CD14-positive monocyte (primary cell): ENCODE measurements at places on chromosomes 1 and 21.

GRCh38 chr1:66730462-66730861 is 21.8 kb upstream of the DYNLT5 start:
- DNase-seq = no peak

GRCh38 chr1:185695299-185695698 is 38.9 kb upstream of the HMCN1 start:
- no peak for DNase-seq

GRCh38 chr1:231422798-231423309 is 767 bp upstream of the EGLN1 start:
- no peak for DNase-seq

GRCh38 chr1:218493986-218494385 is 148.8 kb downstream of the TGFB2 start:
- no peak for DNase-seq

DNA sequence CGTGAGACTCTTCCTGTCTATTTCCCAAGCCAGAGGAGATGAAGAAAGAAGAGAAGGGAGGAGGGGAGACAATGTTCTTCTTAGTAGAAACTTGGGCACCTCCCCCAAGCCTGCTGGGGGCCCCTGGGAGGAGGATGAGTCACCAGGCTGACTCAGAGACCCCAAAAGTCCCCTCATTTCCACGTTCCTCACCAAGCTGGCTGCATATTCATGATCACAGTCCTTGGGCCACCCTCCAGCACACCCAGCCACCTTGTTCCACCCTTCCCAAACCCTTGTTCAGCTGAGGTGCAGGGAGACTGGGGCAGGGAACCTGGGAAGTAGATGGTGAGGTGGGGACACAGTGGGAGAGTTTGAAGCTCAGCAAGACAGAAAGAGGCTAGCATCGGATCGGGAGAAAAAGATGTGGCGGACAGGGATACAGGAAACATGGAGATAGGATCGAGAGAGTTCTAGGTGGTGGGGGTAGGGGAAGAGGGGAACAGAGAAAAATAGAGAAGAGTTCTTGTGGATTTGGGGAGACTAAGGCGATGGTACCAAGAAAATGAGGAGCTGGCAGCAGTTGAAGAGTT is 712 bp downstream of the RAB13 start:
- DNase-seq = peak; percentile 95

- DNase-seq = no peak
Measured at GRCh38 chr1:180504186-180504585, 1.8 kb upstream of the ACBD6 start.

DNA sequence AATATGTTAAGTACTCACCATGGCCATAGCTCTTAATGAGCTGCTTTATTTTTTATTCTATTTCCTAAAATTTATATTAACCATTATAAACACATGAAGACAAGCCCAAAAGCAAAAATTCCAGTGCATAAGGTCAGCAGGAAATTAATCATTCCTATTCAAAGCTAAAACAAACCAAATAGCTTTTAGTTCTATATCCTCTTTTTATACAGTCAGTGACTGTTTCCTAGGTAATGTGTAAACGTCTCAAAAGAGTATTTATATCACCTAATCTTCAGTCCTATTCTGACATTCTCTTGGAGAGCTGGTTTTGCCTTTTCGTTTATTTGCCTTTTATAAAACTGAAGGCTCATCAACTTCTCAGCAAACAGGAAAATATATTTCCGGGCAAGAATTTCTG is 4.2 kb downstream of the GOLPH3L start:
- no peak for DNase-seq

- DNase-seq = no peak
Measured at GRCh38 chr1:24683713-24684162, 40.6 kb downstream of the SRRM1 start.

DNA sequence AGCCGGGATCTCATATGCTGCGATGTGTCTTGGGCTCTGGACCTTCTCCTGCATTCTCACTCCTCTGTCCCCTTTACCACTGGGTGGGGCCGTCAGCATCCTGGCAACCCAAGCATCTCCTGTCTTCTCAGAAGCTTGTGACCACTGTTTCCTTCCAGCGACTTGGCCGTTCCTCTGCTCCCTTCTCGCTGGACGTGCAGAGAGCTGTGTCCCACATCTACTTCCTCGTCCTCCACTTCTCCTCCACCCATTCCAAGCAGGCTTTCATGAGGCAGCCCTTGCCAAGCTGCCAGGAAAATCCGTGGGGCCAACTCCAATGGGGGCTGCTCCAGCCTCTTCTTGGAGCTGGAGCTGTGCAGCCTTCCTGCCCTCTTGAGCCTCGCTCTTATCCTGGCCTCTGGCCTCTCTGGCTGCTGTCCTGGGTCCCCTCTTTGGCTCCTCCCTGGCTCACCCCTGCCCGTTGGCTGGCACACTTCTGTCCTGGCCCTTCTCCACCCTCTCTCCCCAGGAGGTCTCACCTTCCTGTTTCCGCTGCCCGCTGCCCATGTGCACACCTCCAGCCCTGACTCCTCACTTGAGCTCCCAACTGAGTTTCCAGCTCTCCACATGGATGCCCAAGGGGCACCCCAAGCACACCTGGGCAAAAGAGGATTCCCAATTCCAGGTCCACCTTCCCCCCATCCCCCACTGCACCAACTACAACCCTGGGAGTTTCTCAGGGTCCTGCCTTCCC is 8.7 kb downstream of the FAM131C start:
- no peak for DNase-seq

DNA sequence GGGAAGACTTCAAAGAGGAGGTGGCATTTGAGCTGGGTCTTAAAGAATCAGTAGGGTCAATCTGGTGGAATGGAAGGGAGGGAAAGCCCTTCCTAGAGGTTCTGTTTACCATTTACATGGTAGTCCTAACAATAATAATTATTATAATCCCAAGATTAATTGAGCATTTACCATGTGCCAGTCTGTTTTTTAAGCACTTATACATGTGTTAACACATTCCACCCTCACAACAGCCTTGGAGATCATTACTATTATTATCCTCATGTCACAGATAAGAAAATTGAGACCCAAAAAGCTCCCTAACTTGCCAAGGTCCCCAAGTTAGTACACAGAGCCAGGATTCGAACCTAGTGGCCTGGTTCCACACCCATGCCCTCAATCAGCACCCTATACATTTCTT is 10.8 kb downstream of the GLIS1 start:
- no peak for DNase-seq

- DNase-seq = no peak
Measured at GRCh38 chr1:202968351-202968750, 1.3 kb upstream of the CYB5R1 start.

GRCh38 chr1:65209005-65209885 is 61.2 kb downstream of the AK4 start:
- DNase-seq = peak; percentile 39

- no peak for DNase-seq
Measured at GRCh38 chr1:113036639-113037321, 36.2 kb upstream of the LRIG2 start.

- no peak for DNase-seq
Measured at GRCh38 chr1:99956755-99957154, 13.0 kb upstream of the SLC35A3 start.

DNA sequence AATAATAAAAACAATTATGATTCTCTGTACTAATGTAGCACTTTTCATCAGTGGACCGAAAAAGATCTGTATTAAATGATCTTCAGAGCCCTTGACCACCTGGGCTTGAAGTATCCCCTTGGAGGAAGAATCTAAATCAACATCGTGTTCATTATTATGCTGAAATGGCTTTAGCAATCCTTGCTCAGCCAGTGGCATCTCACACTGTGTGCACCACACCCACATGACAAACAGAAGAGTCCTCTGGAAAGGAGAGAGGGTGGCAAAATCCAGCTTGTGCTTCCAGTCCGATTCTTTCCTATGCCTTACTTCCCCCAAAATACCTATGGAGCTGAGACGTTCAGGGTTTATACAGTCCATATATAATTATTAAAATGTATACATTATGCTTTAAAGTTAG is 318.5 kb upstream of the RUNX1 start:
- no peak for DNase-seq

DNA sequence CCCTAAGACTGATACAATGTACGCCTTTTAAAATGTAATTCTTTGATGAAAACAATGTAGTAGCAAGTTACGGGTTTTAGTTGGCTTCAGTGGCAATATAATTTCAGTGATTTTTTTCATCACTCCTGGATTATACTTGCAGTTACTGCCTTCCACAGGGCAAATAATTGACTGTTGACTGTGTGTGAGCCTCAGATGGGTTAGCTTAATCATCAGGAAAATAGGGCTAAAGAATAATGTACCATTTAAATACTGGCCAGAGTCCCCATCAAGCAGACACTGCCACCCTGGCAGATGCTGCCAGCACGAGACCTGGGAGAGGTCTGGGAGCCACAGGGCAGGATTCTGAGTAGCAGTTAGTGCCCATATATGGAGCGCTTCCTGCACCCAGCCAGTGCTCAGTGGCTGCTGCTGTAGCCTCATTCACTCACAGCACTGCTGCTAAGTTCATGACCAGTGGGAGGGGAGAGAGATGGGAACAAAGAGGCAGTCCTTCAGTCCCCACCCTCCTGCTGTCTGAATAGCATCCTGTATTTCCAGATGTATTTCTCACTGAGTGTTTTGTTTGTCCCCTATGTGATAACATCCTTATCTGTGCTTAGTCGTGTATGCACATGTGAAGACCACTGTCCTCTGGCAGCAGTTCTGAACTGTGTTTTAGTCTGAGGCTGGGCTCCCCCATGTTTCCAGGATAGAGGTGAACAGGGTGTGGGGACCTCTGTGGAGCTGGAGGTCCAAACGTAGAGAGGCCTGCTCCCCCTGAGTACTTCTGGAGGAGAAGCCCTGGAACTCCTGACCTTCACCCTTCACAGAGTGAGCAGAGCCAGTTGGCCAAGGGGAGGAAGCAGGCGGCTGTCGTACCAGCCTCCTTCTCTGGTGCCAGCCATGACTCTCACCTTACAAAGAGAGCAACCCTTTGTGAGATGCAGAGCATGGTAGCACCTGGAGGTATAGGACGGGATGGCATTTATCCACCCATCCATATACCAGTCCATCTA is 80.4 kb downstream of the ADARB1 start:
- no peak for DNase-seq

DNA sequence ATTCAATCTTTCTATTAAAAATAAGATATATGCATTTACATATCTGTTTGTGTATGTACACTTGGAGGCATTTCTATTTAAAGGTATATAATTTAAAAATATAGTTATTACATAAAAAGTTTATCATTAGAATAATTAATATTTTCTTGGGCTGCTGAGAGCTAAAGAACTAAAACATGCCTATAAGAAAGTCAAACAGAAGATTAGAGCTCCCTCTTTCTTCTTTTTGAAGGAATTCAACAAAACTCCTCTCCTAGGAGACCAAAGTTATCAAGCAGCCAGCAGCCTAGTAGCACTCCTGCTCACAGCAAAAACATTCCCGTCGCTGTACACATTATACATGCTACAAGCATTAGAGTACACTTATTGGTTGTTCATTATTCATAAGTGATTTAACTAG is 216.4 kb downstream of the VAV3 start:
- no peak for DNase-seq

GRCh38 chr1:51463561-51463960 is 55.5 kb downstream of the EPS15 start:
- DNase-seq = no peak

DNA sequence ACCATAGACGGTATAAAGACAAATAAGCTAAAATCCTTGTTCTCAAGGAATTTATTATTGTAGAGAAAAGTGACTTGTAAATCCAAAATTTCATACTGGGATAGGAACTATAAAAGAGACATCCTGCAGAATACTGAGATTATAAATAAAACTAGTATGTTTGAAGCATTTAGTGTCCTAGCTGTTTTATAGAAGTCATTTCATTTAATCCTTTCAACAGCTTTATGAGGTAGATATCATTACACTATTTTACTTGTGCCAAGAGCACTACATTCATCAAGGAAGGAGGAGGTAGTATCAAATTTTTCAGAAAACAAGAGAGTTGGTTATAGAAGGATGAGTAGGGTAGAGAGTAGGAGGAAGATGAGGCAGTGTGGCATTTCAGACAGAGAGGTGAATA is 119.6 kb downstream of the ATF6 start:
- DNase-seq = no peak

- no peak for DNase-seq
Measured at GRCh38 chr1:205369701-205370123, 13.0 kb upstream of the KLHDC8A start.

DNA sequence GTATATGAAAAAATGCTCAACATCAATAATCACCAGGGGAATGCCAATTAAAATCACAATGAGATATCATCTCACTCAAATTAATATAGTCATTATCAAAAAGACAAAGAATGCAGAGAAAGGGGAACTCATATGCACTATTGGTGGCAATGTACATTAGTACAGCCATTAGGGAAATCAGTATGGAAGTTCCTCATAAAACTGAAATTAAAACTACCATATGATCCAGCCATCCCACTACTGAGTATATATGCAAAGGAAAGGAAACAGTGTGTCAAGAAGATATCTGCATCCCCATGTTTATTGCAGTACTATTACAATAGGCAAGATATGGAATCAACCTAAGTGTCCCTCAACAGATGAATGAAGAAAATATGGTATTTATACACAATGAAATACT is 32.1 kb upstream of the TEKT2 start:
- DNase-seq = peak; percentile 38

DNA sequence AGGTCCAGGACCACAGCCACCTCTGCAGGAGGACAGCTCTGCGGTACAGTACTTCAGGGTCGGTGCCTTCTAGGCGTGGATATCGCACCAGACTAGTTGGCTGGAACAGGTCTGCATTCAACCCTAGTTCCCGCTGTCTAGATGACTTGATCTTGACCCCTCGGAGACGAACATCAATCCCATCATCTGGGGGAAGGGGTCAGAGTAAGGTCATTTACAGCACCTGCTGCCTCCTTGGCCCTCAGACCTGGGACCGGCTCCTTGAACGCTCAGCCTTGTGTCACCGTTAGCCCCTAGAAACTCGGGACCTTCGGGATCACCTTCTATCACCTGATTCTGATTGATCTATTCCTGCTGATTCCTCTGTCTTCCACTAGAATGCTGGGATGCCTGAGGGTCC is 2.6 kb downstream of the HECTD3 start:
- DNase-seq = no peak

- no peak for DNase-seq
Measured at GRCh38 chr1:205450448-205450847, 5.4 kb downstream of the BLACAT1 start.

- no peak for DNase-seq
Measured at GRCh38 chr1:47827109-47827508, 170.1 kb downstream of the TRABD2B start.

GRCh38 chr1:85339656-85340399 is 63.4 kb upstream of the BCL10 start:
- no peak for DNase-seq

DNA sequence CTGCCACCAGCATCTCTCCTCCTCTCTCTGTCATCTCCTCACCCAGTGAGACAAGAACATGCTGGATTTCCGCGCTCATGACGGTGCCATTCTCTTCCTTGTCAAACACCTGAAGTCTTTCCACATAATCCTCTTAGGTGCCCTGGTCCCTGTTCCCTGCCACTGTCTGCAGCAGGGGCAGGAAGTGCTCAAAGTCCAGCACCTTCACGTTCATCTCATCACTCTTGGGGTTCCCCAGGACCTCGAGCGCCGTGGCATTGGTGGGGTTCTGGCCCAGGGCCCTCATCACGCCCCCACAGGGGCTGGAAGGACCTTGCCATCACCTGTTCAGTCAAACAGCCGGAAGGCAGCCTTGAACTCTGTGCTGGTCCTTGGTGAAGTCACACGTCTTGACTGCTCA is 9.1 kb upstream of the AGPAT3 start:
- DNase-seq = no peak

- peak; percentile 91 for DNase-seq
Measured at GRCh38 chr1:181033128-181033798, 520 bp upstream of the MR1 start.
